ENCODE measurements at places on chromosomes 7 and 10.
A peak's percentile ranks its signal among the peaks of the same experiment; 100 is the strongest.

GRCh38 chr10:34567659-34568253 lies 247.3 kb downstream of the PARD3 start:
- DNase-seq: no peak

GRCh38 chr7:149872419-149873073 lies 1.2 kb upstream of the ATP6V0E2 start:
- peak; percentile 76 for DNase-seq

DNA sequence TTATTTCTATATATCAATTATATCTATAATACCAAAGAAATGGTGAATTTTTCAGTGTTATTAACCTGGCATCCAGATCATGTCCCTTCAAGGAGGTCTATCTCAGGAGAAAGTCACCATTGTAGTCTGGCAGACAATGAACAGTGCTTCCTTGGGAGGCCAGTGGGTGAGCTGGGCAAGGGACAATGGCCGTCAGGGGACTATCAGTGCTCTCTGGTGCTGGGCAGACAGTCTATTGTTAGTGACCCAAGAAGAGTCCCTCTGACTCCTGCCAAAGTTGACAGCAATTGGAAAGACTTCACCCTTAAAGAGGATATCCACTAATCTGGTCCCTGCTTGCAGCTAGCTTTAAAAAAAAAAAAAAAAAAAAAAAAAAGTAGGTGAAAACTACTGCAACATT lies 7.1 kb downstream of the JAZF1 start:
- DNase-seq: no peak

- DNase-seq: no peak
These were observed 39.6 kb upstream of the ZNF680 start for GRCh38 chr7:64602518-64602917.

DNA sequence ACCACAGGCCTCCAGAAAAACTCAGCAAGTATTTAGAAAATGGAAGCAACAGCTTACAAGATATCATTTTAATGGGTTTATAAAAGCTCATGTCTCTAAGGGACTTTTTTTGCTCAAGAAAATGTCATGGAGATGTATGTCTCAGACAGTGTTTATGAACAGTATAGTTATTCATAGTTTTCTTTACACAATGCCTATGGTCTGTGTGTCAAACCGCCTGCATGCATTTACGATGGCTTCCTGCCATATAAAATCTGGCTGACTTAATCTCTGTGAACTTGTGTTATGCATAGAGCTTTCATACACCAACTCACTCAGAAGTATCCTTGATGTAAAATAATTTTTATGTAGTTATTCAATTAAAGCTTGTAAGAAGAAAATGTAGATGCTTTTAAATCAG lies 1314.2 kb upstream of the LRRTM3 start:
- no peak for DNase-seq

- no peak for DNase-seq
These were observed 1.4 kb downstream of the ERLIN1 start for GRCh38 chr10:100184426-100184825.

DNA sequence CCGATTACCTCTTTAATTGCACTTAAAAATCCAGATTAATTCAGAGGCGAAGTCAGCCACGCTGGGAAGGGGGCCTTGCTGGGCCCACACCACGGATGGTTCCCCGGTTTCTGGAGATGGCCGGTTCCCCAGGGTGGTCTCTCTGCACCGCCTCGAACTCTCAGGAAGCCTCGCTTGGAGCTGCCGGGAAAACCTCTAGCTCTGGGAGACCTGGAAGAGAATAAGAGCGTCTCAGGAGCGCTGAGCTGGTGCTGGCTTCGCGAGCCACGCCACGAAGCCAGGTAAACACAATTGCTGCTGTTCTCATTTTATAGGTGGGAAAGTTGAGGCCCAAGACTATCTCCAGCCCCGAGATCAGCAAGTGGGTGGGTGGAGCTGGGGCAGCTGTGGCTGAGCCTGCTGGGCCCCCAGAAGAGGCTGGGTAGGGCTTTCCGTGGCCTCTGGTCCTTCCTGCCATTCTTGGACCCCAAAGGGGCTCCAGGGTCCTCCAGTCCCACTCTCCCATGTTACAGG lies 110.4 kb downstream of the MICALL2 start:
- DNase-seq: no peak

- no peak for DNase-seq
These were observed 879.1 kb upstream of the C7orf33 start for GRCh38 chr7:147711447-147711846.

DNA sequence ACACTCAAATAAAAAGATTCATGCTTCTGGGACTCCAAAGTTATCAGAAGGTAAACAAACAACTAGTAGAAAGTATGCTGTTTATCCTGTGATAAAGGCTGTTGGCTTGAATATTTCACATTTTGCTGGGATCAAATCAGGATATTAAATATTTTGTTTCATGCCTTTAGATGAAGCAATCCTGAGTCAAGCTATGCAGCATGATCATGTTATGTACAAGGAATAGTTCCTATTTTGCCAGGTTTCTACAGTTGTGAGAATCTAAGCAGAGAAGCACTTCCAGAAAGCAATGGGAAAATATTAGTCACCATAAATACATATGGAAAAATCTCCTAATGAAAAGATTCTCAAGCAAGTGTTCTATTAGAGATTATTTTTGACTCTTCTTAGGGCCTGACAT lies 262.8 kb upstream of the PCDH15 start:
- DNase-seq: no peak

DNA sequence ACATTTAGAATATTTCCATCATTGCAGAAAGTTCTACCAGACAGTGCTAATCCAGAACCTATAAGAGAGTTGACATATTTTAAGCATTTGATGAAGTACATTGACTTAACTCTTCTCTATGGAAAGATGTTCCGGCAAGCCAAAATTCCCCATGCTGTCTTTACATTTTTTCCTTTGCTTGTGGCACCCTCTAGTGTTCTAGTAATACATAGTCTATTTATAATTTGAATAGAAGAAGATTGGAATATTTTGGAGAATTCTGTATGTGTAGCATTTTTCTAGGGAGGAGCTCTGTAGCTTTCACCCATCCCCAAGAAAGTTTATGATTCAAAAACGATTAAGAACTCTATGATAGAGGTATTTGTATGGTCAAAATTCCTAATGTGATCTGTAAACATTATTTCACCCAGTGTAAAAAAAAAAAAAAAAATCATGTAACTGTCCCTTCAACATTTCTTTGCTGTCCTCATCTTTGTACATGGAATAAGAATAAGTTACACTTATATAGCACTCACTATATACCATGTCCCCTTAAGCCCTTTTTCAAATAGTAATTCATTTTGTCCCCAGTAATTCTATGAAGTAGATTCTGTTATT lies 33.2 kb downstream of the NRF1 start:
- no peak for DNase-seq

- DNase-seq: no peak
These were observed 14.7 kb upstream of the LRRN3 start for GRCh38 chr7:111076205-111076604.

DNA sequence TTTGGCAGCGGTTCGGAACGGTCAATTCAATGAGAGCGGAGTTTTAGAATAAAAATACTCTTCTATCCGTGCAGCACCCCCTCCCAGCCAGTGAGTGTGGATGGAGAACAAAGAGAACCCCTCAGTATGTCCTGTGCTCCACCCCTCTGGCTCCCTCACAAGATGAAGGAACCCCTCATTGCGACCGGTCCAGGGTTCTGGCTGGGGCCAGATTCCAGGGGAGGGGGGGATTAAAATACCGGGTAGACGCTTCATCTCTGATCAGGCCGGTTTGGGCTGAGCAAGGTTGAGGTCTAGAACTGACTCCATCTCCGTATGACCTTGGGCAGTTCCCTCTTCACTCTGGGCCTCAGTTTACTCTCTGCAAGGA lies 5.9 kb downstream of the CYP26C1 start:
- DNase-seq: no peak

DNA sequence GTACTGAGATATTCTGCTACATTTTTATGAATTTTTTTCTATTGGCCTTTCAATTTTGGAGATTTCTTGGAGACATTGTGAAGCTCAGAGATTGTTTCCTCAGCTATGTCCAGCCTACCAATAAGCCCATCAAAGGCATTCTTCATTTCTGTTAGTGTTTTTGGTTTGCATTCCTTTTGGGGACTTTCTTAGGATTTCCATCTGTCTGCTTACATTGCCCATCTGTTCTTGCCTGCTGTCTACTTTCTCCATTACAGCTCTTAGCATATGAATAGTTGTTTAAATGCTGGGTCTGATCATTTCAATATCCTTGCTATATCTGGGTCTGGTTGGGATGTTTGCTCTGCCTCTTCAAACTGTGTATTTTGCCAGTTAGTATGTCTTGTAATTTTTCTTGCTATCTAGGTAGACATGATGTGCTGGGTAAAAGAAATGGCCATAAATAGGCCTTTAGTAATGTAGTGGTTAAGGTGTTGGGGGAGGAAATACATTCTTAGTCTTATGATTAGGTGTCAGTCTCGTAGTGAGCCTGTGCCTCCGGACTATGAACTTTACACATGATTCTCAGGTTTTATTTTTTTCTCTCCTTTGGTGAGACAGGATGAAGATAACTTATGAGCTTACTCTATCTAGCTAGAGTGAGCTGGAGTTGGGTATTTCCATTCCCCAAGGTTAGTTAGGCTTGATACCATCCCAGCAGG lies 32.6 kb upstream of the NME8 start:
- DNase-seq: no peak

GRCh38 chr7:137961200-137962177 lies 40.4 kb downstream of the CREB3L2 start:
- no peak for DNase-seq

GRCh38 chr10:2882628-2883027 lies 184.7 kb upstream of the PFKP start:
- DNase-seq: no peak

DNA sequence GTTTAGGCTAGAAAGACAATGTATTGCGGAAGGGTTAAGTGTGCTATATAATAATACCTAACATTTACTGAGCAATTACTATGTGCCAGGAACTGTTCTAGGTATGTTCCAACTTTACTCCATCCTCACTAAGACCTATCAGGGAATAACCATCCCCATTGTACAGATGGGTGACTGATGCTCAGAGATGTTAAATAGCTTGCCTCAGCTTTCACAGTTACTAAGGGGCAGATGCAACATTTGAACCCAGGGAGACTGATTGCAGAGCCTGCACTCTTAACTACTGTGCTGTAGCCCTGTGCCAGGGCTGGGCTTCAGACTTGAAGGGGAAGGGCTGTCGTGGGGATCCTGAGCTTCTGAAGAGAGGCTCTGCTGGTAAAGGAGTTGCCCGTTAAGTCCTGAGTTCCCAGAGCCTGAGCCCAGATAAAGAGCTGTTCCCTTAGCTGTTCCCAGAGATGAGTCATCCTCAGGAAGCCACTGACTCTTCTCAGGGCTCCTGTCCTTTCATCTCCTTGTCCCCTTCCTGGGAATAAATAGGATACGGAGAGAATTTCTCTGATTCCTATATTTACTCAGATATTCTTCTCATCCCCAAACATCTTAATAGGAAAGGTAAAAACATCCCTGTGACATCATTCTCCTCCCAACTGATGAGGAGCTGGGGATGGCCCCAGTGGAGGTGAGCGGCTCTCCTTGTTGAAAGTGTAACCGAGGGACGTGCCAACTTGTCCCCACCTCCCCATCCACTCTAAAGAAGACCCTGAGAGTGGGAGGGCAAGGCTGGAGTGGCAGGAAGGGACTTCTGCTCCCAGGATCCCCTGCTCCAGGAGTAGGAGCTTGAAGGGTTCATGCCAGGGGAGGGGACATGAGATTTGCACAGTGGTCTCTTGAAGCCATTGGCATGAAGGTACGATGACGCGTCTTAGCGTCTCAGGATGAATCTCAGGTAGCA lies 28.0 kb upstream of the HABP2 start:
- no peak for DNase-seq

- DNase-seq: no peak
These were observed 109.1 kb upstream of the SAMD8 start for GRCh38 chr10:75002351-75002725.

- DNase-seq: no peak
These were observed 1156.3 kb downstream of the SORCS3 start for GRCh38 chr10:105797234-105797890.

- DNase-seq: no peak
These were observed 119.5 kb downstream of the CPED1 start for GRCh38 chr7:121107923-121108498.

DNA sequence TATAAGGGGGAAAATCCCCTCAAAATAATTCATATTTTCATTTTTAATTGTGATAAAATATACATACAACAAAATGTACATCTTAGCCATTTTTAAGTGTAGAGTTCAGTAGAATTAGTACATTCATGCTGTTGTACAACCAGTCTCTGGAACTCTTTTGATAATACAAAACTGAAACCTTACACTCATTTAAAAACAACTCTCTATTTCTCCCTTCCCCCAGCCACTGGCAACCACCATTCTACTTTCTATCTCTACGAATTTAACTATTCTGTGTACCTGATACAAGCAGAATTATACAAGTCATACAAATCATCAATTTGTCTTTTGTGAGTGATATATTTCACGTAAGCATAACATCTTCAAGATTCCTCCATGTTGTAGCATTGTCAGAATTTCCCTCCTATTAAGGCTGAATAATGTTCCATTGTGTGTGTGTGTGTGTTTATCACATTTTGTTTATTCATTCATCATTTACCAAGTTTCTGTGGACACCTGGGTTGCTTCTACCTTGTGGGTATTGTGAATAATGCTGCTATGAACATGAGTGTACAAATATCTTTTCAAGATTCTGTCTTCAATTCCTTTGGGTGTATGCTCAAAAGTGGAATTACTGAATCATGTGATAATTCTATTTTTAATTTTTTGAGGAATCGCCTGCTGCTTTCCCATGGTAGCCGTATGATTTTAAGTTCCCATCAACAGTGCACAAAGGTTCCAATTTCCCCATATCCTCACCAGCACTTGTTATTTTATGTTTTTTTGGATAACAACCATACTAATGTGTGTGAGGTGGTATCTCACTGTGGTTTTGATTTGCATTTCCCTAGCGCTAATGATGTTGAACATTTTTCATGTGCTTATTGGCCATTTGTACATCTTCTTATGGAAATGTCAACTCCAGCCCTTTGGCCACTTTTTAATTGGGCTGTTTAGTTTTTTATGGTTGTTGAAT lies 4.7 kb upstream of the EBLN1 start:
- no peak for DNase-seq

GRCh38 chr10:26574783-26575182 lies 122.7 kb upstream of the PDSS1 start:
- DNase-seq: no peak

- no peak for DNase-seq
These were observed 9.4 kb upstream of the ZWINT start for GRCh38 chr10:56370217-56371113.

- no peak for DNase-seq
These were observed at the start of gene FGF8 for GRCh38 chr10:101775273-101776160. Gene FGF8 (minus strand): TSS chr10:101776114. CDS start chr10:101775900, 214 bp downstream.

DNA sequence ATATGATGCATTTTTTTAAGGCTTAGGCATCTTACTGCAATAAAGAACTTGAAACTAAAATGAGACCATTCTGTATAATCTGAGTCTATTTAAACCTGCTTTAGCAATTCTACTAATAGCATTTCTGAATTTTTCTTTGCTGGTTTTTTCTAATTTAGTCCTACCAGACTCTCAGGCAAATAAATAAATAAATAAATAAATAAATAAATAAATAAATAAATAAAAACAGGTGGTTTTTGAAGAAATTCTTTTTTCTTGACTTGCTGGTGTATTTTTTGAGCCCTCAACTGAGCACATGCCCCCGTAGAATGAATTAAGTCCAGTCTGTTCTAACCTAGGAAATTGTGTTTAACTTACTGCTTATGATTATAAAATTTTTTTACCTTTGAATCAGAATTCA lies 134.7 kb upstream of the FOXP2 start:
- DNase-seq: no peak

All from posterior cingulate gyrus (tissue), 11 donors.